Central memory CD4-positive, alpha-beta T cell (primary cell): ENCODE measurements at places on chromosomes 12 and 14.

- DNase-seq = peak; percentile 99
These were observed at the start of gene CS for GRCh38 chr12:56299853-56300643. Gene CS, minus strand, starts transcription at chr12:56300330. Its CDS starts 129 bp downstream, at chr12:56300201.

DNA sequence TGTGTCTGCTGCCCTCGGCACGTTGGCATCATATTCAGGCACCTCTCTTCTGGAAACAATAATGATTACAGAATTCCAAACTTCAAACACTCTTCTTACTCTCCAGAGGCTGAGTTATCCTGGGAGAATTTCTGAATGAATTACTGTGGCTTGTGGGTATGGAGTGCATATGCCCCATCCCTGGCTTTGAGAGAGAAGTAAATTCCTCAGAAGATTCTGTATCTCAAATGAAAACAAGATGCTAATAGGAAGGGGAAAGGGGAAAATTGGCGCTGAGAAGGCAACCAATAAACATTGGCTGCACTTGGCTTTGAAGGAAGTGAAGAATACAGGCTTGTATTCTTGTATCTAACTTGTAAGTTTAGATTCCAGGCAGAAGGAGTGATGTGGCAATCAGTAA, 132.0 kb upstream of the NOVA1 start:
- no peak for DNase-seq

GRCh38 chr12:60169904-60170303, 574.1 kb downstream of the SLC16A7 start:
- no peak for DNase-seq

GRCh38 chr12:54356951-54357356, 7.3 kb downstream of the GPR84 start:
- no peak for DNase-seq

DNA sequence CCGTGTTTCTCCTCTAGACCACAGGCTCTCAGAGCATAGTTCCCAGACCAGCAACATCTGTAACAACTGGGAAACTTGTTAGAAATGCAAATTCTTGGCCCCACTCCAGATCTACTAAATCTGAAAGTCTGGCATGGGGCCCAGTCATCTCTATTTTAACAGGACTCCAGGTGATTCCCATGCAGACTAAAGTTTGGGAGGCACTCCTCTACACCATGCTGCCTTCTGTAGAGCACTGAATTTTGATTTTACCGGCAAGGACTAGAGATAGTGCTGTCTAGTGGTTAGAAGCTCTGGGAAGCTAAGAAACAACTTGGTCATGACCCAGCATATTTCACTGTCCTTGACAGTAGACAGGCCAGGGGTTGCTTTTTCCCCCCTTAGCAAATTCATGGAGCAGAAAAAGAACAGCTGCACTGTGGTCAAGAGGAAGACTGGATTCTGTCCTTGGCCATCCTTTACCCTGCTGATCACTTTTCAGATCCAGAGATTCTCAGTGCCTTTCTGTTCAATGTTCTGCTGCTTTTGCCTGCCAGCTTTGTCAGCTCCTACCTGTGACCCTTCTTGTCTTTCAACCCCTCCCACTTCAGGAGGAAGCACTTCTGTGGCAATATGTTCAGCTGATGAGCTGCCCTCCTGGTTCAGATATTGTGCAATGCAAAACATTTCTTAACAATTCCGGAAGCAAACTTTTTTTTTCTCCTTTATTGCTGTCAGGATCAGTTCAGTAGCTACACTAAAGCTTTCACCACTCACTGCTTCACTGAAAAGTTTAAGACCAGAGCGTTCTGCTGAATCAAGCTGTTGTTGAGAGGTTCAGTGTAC, 133.8 kb upstream of the NUDT4 start:
- DNase-seq = peak; percentile 2

- no peak for DNase-seq
These were observed 373.3 kb downstream of the RGS6 start for GRCh38 chr14:72305561-72305960.

- DNase-seq = no peak
These were observed 15.6 kb downstream of the ZBTB39 start for GRCh38 chr12:56990648-56991318.

- DNase-seq = no peak
These were observed 77.7 kb downstream of the PTPN11 start for GRCh38 chr12:112496496-112496895.

DNA sequence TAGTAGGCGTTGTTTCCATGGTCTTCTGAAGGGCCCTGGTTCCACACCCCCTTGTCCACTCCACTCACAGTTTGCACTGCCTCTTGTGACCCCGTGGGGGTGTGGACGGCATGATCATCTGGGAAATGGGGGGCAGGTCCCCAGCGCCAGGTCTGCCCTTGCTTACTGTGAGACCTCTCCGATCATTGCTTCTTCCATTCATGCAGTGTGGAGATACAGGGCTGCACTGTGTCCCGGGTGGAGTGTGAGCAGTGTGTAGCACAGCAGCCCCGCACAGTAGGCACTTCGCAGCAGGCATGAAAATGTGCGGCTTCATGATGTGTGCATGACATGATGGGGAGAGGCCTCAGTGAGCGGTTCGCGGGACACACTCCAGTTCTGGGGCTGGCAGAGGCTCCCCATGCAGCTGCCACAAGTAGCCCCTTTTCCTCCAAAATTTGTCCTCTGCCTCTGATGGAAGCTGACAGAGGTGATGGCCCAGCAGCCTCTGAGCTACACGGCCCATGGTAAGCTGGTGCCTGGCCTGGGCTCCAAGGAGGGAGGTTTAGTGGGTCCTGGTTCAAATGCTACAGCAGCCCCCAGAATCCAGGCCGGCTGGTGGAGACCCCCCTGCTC, 15.0 kb downstream of the RIN3 start:
- no peak for DNase-seq

GRCh38 chr14:95507174-95507573, 9.3 kb downstream of the SYNE3 start:
- DNase-seq = no peak

GRCh38 chr14:67738740-67739504, 37.2 kb downstream of the RDH12 start:
- no peak for DNase-seq

DNA sequence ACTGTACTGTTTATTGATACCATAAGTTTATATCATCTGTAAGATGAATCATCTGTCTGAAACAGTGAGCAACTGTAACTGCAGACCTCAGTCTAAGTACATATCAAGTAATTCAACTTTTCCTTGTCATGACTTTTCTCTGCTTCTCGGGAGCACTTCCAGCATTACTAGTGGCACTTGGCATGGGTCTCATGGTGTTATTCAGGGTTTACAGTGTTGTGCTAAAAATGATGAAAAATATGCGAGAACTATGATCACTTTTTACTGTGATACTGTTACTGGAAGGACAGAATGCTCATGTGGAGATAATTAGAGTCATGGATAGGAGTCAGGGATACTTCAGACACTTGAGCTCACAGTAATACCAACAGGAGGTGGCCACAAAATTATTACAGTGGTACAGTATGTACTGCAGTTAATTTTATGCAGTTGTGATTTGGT, 8.3 kb downstream of the KTN1 start:
- no peak for DNase-seq

GRCh38 chr12:99390707-99391106, 256.8 kb upstream of the GARIN6 start:
- DNase-seq = no peak

DNA sequence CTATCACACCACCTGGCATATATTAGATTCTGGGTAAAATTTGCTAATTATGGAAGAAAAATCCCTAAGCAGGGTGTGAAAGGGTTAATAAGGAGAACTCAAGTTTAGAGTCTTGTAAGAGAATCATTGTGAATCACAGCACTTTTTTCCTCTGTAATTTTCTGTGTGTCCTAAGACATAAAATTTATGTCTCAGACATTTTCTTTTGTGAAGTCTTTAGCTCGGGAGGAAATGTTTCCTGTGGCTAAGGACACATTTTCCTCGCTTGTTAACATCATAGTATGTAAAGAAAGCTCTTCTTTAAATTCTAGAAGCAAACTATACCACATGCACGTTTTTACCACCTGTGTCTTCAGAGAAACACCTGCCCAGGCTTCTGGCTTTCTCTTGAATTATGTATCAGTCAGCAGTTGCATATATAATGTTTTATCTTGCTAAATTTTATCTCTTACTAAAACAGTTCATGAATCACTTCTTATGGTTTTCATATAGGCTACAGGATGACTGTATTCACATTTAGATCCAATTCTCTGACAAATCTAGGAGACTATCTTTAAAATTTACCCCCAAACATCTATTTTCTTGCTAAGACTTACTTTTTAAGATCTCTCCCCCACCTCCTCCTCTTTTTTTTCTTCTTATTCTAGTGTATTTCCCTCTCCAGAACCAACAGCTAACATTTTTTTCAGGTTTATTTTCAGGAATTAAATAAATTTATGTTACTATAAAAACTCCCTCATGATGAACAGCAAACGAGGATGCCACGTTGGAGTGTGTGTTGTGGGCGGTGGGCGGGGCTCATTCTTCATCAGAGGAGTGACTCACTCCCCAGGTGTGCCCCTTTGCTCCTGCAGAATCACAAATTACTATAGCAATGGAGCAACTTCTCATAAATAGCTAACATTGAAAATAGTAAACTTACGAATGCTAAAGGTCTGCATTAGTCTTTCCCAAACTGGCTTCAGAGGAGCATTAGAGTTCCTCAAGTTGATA, 11.6 kb upstream of the CSRP2 start:
- no peak for DNase-seq

DNA sequence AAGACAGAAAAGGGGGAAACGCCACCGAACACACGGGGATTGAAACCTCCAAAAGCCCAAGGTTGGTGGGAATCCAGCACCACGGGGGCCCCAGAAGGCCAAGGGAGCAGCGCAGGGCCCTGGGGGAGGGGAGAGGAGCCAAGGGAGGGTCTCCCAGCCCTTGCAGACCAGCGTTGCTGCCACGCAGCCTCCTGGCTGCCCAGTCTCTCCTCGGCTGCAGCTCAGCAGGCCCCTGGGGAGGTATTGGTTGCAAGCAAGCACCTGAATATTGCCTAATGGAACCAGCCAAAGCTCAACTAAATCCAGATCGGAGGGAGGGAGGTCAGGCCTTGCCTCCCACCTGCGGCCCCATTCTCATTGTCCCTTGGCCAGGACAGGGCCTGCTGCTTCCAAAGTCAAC, 15.8 kb downstream of the TMEM229B start:
- DNase-seq = no peak

GRCh38 chr12:108305520-108305919, 33.6 kb downstream of the CMKLR1 start:
- no peak for DNase-seq

- DNase-seq = no peak
These were observed 55.6 kb upstream of the JDP2 start for GRCh38 chr14:75372260-75372659.

- no peak for DNase-seq
These were observed 544.7 kb downstream of the ETNK1 start for GRCh38 chr12:23169696-23170013.

- DNase-seq = no peak
These were observed 1094.4 kb downstream of the BCL11B start for GRCh38 chr14:98177551-98177950.

GRCh38 chr12:22321018-22321605, 13.4 kb downstream of the ST8SIA1 start:
- no peak for DNase-seq

DNA sequence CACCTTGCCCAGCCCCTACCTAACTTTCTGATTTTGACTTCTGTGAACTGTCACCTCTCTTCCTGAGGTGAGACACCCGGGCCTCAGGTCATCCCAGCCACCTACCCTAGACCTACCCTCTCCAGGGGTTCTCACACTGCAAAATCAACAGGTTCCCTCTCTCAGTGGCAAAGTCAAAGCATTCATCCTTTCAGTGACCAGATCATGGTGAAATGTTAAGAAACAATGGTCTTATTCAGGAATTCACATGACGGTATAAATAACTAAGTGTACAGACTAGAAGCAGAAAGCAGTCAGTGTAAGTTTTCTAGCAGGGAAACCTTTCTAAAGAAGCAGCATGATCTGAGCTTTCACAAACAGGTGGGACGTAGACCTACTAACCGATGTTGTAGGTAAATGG, 133.4 kb downstream of the TMTC1 start:
- DNase-seq = no peak

GRCh38 chr14:28121512-28122297, 644.9 kb upstream of the FOXG1 start:
- DNase-seq = no peak

GRCh38 chr12:124707316-124707715, 139.9 kb upstream of the NCOR2 start:
- no peak for DNase-seq

DNA sequence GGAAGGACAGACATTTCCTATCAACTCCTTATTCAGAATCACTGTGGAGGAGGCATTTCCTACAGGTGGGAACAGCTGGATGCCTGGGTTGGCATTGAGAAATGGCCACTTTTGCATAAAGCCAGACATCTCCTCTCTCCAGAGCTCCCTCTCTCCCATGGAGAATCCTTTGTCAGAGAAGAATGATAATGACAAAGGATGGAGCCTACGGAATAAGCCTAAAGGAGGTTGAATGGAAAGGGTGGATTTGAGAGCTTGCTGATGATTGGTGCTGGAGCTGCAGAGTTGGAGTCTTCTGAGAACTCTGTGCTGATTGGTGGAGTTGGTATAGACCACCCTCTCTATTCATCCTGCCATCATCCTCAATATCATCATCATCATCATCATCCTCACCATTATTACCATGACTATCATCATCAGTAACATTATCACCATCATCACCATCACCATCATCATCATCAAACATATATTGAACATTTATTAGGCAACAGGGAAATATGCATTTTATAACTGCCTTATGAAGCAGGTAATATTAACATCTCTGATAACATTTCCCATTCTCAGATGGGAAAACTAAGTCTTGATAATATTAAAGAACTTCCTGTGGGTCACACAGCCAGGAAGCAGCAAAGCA, 89.2 kb upstream of the HSPB8 start:
- no peak for DNase-seq

DNA sequence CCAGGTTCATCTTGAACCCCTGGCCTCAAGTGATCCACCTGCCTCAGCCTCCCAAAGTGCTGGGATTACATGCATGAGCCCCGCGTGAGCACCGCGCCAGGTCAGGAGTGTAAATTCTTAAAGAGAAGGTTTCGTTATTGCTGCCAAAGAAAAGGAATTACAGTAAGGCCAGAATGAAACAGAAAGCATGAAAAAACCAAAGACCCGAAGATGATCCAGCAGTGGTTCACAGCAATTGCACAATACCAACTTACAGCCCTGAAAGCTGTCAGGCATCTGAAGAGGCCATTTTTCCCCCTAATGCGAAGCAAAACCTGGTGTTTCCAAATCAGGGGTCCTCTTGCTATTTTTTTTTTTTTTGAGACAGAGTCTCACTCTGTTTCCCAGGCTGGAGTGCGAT, 10.3 kb downstream of the RBM23 start:
- DNase-seq = no peak

DNA sequence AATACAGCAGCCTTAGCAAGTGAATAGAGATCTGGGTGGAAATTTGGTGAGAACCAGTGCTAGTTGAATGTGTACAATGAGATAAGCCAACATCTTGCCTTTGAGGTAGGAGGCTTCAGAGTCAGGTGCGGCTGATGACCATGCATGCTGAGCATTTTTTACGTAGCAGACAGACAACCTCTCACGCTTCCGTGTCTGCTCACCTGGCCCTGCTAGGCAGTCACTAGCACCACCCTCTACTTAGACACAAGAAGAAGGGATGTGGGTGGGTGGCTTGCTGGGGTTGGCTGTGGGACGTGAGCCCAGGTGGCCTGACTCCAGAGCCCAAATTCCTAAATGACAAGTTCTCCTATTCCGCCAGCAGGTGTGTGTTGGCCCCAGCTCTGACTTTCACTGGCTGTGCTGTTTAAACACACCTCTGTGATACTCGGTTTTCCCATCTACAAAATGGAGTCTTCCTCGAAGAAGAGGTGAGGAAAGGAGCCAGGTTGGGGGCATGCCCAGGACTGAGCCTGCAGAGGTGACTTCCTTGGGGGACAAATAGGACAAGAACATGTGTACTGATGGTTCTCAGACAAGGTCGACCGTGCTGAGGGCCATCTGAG, 57.8 kb upstream of the BCL11B start:
- DNase-seq = no peak

- no peak for DNase-seq
These were observed 2.4 kb downstream of the ERBB3 start for GRCh38 chr12:56082382-56082781.
